Jurkat, Clone E6-1 (cell line): ENCODE measurements at places on chromosomes 5 and 9.

GRCh38 chr9:24189986-24190385 is 355.7 kb downstream of the IZUMO3 start:
- DNase-seq = no peak

GRCh38 chr9:102669220-102669619 is 325.9 kb upstream of the CYLC2 start:
- DNase-seq = no peak

GRCh38 chr5:178537467-178538371 is 52.5 kb downstream of the COL23A1 start:
- no peak for DNase-seq

GRCh38 chr9:29297592-29297991 is 1724.3 kb upstream of the C9orf72 start:
- DNase-seq = no peak

- DNase-seq = no peak
Measured at GRCh38 chr5:33321026-33321425, 119.7 kb upstream of the TARS1 start.

DNA sequence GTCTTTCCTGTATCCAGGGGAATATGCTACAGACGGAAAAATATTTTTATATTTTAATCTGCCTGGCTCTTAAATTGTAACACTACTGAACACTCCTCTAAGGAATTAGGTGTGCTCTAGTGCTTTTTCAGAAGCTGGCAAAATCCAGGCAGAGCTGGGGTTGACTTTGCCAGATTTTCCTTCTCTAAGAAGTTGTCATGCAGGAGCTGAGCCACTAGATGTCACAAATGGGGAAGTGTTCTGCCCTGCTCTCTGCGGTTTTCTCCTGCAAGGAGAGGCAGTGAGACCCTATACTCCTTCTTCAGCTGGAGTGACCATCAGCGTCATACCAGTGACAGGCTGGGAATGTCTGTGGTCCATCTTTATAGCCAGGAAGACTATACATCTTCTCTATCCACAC is 112.5 kb downstream of the HAPLN1 start:
- peak; percentile 9 for DNase-seq

- no peak for DNase-seq
Measured at GRCh38 chr5:142670804-142671203, 15.1 kb downstream of the FGF1 start.

DNA sequence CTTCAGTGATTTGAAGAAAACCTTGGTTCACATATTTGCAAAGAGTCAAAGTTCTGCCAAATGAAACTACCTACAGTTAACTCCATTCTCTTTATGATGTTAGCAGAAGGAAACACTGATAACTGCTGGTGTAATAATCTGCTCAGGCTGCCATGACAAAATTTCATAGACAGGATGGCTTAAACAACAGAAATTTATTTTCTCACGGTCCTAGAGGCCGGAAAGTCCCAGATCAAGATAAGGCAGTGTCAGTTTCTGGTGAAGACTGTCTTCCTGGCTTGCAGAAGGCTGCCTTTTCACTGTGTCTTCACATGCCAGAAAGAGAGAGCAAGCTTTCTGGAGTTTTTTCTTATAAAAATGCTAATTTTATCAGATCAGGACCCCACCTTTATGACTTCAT is 102.4 kb upstream of the PARP8 start:
- DNase-seq = peak; percentile 12

DNA sequence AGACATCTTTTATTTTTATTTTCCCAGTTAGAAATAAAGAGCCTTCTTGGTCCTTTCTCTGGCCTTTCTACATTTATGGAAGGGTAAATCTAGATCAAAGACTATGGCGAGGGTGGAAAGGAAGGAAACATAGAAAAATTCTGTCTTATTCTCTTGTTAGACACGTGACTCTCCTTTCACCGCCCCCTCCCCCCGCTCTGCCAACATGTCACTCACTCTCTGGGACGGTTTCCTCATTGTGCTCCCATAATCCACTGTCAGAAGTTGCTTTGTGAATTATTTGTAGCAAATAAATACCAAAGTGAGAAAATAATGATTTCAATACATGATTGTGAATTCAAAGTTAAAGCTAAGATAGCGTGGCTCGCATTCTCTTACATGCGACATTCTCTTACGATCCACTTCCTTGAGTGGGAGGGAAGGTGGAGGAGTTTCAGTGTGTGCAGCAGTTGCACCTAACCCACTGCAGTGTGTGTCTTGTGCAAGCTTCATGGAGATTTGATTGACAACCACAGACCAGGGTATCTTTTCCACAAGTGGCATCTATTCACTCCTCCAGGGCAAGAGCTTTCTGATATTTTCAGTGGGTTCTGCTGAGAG is 423.0 kb upstream of the KIF2A start:
- no peak for DNase-seq

GRCh38 chr5:25006734-25007133 is 362.0 kb upstream of the CDH10 start:
- peak; percentile 17 for DNase-seq

DNA sequence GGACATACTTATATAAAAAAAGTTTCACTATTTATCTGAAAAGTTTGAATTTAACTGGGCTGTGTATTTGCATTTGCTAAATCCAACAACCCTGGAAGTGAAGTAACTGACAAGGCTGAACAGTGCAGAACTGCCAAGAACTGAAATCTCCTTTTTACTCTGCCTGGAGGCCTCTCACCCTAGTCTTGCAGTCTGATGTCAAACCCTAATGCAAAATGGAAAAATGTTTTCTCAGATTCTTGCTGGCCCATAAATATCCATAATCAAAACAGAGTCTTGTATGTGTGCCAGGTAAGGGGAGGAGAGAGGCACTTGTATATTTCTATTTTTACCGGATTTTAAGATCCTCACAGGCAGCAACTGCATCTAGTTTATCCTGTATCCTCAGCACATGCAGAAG is 432.7 kb upstream of the KLF4 start:
- DNase-seq = no peak

DNA sequence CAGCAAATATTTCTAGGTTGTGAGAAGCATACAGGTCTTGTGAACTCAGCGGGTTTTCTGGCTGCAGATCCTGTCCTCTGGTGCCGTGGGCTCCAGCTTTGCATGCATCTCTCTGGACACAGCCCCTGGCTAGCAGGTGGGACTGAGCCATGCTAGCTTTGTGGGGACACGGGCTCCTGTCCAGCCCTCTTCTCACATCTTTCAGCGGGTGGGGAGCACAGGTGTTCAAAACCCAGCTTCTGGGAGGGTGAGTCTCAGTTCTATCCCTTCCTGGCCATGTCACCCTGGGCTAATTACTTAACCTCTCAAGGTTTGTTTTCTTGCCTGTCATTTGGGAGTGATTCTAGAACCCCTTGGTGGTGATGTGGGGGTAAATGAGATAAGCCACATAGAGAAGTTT is 162.3 kb downstream of the ICE1 start:
- DNase-seq = no peak

DNA sequence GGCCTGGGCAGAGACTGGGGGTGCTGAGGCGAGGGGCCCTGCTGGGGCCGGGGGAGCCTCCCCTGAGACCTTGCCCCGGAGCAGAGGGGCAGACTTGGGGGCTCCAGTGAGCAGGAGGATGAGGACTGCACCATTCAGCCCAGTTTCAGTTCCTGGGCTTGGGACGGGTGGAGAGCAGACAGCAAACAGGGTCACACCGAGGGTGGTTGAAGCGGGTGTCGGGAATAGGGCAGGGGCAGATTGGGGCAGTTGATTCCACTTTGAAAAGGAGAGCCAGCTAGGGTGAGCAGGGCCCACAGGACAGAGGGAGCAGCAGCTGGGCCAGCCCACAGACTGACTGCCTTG is 4.5 kb downstream of the GRK6 start:
- DNase-seq = no peak

- no peak for DNase-seq
Measured at GRCh38 chr5:54616031-54616430, 98.5 kb downstream of the SNX18 start.

DNA sequence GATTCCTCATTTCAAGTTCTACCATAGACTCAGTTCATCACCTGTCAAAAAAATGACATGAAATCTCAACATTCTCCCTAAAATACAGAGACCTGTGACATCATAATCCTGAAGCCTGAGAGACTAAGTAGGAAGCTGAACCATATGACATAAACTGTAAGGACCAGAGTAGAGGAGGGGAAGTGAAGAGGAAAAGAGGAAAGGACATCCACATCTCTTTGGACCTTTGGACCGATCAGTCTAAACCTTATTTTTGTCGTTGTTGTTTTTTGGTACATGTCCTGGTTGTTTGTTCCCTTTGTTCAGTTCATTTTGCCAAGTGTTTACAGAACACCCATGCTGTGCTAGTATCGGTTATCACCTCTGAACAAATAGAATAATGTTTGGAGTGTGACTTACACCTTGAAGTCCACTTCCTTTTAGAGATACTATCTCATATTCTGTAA is 41.9 kb downstream of the LURAP1L start:
- DNase-seq = no peak

DNA sequence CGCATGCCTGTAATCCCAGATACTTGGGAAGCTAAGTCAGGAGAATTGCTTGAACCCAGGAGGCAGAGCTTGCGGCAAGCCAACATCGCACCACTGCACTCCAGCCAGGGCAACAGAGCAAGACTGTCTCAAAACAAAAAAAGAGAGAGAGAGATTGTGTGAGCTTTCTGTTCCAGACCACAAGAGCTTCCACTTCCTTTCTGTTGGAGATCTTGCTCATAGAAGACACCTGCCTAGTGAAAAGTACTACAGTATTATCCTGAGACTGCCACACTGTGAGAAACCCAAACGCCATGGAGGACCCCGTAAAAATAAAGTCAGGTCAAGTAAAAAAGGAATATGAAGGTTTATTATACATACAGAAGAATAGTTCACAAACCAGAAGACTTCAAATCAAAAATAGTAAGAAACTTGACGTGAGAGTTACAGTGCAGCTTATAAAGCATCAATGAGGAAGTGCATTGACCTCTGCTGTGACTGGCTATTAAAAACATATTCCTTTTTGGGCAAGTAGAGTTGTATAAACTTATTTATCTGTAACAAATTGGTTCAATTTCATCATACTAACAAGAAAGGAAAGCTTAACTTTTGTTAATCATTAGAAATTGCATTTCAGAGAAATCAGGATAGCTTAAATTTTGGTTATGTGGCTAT is 4.3 kb upstream of the EMB start:
- peak; percentile 94 for DNase-seq

DNA sequence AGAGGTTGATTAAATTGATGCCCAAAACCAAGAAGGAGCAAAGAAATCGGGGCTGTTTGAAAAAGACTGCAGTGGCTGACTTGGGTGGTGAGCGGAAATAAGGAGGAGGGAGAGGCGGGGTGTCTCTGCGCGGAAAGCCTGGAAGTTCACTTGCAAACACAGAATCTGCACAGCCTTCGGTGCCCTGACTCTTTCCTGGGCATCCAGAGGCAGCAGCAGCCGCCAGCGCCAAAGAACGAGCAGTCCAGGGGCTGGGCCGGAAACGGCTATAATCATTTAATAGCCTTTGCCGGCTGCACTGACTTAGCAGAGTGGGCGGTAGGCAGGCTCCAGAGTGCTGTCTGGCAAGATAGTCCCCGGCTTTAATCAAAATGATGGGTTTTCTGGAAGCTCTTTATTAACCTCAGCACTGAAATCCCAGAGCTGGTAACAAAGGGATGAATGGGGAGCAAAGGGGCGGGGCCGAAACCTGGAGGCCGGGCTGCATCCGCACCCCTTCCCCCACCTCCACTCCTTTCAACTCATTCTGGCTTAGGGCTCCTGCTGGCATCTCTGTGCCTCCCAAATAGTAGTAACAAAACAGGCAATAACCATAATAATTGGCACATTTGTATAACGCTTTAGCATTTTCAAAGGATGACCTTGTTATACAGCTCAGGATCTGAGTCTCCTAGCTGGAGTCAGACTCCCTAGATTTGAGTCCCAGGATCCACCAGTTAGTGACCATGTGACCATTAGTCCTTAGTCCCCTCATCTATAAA is 35.7 kb downstream of the PCDHAC2 start:
- DNase-seq = no peak

GRCh38 chr9:19975499-19975898 is 186.7 kb upstream of the SLC24A2 start:
- DNase-seq = no peak

- DNase-seq = no peak
Measured at GRCh38 chr9:87213948-87214347, 266.6 kb upstream of the GAS1 start.

DNA sequence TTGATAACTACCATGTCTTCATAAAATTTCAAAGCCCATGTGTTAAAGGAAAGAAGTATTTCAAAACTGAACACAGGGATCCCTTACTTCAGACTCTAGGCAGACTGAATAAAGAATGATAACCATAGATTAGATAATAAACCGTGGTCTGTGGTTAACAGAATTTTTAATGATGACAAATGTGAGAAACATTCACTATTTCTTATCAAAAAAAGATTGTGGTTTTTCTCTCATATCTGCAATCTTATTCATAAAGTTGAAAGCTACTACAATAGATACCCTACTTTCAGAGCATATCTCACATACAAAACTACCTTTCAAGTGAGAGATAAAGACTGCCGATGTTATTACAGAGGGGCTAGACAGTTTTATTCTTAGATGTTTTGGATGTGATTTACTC is 816.8 kb upstream of the DMAC1 start:
- DNase-seq = no peak

GRCh38 chr9:129954868-129955550 is 88.0 kb downstream of the FNBP1 start:
- no peak for DNase-seq

DNA sequence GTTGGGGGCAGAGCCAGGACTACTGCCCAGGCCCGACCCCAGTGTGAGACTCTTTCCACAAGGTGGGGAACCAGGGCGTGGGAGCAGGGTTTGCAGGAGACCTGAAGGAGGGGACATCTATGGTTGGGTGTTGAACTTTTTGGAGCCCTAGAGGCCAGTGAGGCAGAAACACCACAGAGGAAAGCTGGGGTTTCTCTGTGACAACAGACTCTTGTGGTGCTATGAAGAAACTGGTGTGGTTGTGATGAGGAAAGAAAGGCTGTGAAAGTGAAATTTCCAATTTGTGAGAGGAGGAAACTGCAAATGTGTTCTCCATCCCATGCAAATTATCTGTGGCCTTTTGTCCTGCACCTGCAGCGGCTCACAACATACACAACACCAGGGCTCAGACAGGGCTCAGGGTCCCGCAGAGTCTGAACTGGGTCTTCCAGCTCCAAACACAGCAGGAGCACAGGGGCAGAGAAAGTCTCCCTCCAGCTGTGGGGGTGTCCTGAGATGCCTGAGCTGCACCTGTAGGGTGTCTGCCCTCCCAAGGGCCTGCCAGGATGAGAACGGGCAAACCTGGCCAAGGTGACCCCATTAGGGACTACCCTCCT is 51.4 kb upstream of the GRHPR start:
- no peak for DNase-seq

GRCh38 chr9:17631396-17631795 is 52.5 kb downstream of the SH3GL2 start:
- no peak for DNase-seq
